H9 (cell line): ENCODE measurements at places on chromosomes 16 and 17. TPM values are rescaled to one million over a fixed set of nuclear protein-coding genes. Genes with fewer than 3 reads are reported as not detected.

DNA sequence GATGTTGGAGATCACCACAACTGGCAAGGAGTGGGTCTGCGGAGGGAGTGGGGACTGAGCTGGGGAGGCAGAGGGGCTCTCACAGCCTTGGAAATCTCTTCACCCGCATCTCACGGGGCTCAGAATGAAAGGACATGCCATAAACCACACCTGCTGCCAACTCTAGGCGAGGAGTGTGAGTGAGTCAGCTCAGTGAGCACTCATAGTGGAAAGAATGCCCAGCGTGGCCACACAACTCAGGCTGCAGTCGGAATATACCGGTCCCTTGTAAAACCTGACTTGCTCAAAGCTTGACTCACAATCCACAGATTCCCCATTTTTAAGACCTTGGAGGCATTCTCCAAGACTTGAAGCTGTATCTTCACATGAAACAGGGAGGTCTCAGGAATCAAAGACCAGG lies 36.7 kb downstream of the STAT5A start:
- no peak for DNase-seq

GRCh38 chr17:82384730-82385481 lies 13.3 kb downstream of the UTS2R start:
- peak; percentile 64 for DNase-seq

Gene VPS9D1
- 5.6 and 6.0 TPM in 2 replicates for total RNA-seq

DNA sequence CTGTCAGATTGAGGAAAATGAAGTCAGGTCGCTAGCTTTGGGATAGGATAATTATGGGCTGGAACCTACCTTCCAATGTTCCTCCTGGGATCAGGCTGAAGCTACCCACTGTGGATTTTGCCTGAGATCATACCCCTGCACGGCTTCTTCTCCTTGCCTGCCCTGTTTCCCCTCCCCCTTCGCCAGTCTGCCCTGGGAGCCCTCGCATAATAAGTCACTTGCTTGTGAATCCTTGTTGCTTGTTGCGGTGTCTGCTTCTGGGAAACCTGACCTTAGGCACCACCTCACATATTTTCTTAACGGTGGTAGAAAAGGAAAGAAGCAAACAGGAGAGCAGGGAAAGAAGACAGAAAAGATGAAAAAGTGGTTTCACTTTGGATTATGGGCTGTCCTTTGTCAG lies 13.3 kb upstream of the PMP22 start:
- no peak for DNase-seq

Gene ACBD4
- 9.7 and 10.5 TPM in 2 replicates for total RNA-seq

DNA sequence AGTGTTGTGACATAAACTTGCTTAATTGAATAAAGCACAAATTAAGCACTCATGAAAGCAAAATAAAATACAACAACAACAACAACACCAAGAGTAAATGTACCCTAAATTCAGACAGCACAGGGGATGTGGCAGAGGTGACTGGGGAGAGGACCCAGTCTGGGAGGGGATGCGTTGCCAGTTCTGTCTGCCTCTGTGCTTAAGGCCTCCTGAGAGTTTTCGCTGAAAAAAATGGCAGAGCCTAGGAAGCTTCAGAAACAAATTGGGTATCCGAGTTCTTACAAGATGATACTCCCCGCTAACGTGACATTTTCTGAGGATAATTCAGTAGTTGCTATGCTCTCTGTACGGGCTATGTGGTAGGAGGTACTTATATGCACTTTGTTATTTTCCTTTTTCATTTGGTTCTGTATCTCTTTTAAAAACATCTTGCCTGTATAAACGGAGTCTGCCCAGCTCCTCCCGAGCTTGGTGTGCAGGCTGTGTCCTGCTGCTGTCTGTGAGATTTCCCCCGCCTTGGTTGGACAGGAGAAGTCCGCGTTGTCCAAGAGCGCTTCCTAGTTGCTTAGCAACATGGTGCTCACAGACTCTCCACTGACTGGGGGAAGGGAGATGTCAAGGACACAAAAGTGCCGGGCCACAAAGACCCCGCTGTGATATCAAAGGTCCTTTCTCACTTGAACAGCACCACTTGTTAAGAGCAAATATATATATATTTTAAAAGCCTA lies 134.2 kb upstream of the CPHXL start:
- no peak for DNase-seq
